Bronchial smooth muscle cell (primary cell): ENCODE measurements at places on chromosomes 16 and 17. TPM values are rescaled to one million over a fixed set of nuclear protein-coding genes. Genes with fewer than 3 reads are reported as not detected.

USH1G gene
- total RNA-seq: under 0.01 and 0.09 TPM in 2 replicates

PPM1E gene
- total RNA-seq: under 0.01 TPM in 1 of 2 replicates, not detected in the other

P3H4 gene
- 44.1 and 49.2 TPM in 2 replicates for total RNA-seq

KRT40 gene
- not detected in 2 replicates for total RNA-seq

AATK gene
- 0.32 TPM in 1 of 2 replicates, not detected in the other for total RNA-seq

RAB37 gene
- 0.16 and 0.60 TPM in 2 replicates for total RNA-seq

KCNH6 gene
- not detected in 2 replicates for total RNA-seq

COPS3 gene
- total RNA-seq: 66.2 and 67.0 TPM in 2 replicates

TNFRSF17 gene
- not detected in 2 replicates for total RNA-seq

SLC13A2 gene
- not detected in 2 replicates for total RNA-seq

NPIPB9 gene
- 2.4 TPM in 1 of 2 replicates, not detected in the other for total RNA-seq

CD7 gene
- total RNA-seq: 0.43 TPM in 1 of 2 replicates, not detected in the other

PHAF1 gene
- 10.9 and 12.3 TPM in 2 replicates for total RNA-seq

PLEKHM1 gene
- total RNA-seq: 14.2 and 25.4 TPM in 2 replicates

SLC12A3 gene
- total RNA-seq: under 0.01 TPM in 1 of 2 replicates, not detected in the other

PPP1R27 gene
- not detected in 2 replicates for total RNA-seq

USP22 gene
- total RNA-seq: 189 and 195 TPM in 2 replicates

TRPV3 gene
- total RNA-seq: 1.6 and 2.8 TPM in 2 replicates

ARHGAP44 gene
- total RNA-seq: 0.95 and 1.0 TPM in 2 replicates

NT5M gene
- total RNA-seq: 1.1 and 1.4 TPM in 2 replicates

BCO1 gene
- total RNA-seq: under 0.01 TPM in 1 of 2 replicates, not detected in the other

ZNF821 gene
- total RNA-seq: 5.8 and 8.0 TPM in 2 replicates

CDK3 gene
- 1.4 and 3.0 TPM in 2 replicates for total RNA-seq

WWOX gene
- total RNA-seq: 13.4 and 24.8 TPM in 2 replicates

SDR42E1 gene
- total RNA-seq: 0.16 and 0.26 TPM in 2 replicates

RGS9 gene
- total RNA-seq: 1.3 and 3.2 TPM in 2 replicates
